ENCODE measurements at places on chromosomes 1 and 21.

- DNase-seq: no peak
These were observed 236.0 kb downstream of the DISC1 start for GRCh38 chr1:231862611-231863010.

GRCh38 chr1:51247022-51247421 lies 10.9 kb downstream of the RNF11 start:
- DNase-seq: no peak

DNA sequence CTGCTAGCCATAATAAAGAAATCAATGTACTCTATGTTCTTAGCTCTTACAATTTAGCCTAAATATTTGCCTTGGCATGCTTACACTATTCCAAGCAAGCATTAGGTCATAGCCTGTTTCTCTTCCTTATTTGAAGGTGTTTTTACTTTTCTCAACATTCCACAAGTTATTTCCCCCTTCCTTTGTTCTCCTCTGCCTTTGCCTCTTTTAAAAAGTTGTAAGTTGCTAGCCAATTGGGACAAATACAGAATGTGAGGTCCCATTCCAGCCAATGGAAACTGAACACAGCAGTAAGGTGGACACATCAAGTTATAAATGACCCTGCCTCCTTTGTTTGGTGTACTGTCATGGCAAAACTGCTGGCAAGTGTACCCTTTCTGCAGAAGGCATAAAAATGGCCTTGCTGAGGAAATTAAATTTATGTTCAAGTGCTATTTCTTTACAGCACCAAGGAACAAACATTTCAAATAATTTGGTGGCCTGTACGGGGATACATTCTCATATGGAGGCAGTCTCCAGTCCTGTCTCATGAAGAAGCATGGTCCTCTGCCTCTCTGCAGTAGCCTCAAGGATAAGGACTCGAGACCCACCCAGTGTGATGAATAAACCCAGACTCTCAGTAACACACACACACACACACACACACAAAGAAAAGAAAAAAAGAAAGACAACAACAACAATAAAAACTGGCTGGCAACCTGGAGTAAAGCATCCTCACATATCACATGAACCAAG lies 28.8 kb upstream of the FMO1 start:
- no peak for DNase-seq

- no peak for DNase-seq
These were observed 40.3 kb downstream of the TP73 start for GRCh38 chr1:3692598-3692997.

DNA sequence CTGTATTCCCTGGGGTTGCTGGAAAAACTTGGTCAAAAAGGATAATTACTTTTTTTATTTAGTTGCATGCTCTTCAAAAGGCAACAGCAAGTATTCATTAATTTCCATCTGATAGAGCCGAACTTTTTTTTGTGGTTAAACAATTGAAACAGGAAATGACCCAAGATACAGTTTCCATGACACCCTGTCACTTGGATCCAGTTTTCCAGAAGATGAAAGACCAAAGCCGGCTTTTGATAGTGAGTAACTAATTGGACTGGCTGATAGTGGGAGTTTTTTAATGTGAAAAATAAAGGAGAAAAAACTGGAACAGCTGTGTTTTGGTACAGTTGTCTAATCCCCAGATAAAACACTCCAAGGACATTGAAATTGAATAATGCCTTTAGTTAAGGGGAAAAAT lies 33.0 kb downstream of the CACHD1 start:
- no peak for DNase-seq

GRCh38 chr1:192951691-192952460 lies 107.3 kb downstream of the UCHL5 start:
- DNase-seq: no peak

DNA sequence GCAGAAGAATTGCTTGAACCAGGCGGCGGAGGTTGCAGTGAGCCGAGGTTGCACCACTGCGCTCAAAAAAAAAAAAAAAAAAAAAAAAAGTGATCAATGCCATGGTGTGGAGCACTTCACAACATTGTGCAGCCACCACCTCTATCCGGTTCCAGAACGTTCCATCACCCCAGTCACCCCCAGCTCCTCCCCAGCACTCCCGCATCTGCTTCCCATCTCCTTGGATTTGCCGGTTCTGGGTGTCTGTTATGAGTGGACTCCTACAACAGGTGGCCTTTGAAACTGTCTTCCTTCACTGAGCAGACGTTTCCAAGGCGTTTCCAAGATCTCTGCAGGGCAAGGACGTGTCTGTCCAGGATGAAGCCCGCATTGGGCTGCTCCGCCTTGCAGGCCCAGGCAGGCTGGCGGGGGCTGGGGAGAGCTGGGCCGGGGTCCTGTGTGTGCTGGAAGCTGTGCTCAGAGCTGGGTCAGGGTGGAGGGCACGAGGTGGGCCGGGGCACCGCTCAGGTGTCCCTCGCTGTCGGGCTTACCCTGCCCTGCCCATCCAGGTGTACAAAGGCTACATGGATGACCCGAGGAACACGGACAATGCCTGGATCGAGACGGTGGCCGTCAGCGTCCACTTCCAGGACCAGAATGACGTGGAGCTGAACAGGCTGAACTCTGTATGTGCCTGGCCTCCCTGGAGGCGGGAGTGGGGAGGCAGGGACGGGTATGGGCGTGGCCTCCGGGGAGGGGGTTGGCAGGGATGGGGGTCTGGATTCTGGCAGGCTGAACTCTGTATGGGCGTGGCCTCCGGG lies 14.9 kb upstream of the LRRC3 start:
- no peak for DNase-seq

- DNase-seq: no peak
These were observed 86.9 kb upstream of the SPAG17 start for GRCh38 chr1:118271883-118272282.

- no peak for DNase-seq
These were observed 37.6 kb upstream of the DESI2 start for GRCh38 chr1:244615301-244615700.

GRCh38 chr1:16294219-16295212 lies 57.5 kb upstream of the CPLANE2 start:
- no peak for DNase-seq

- DNase-seq: no peak
These were observed 29.1 kb downstream of the S100A10 start for GRCh38 chr1:151964510-151964909.

GRCh38 chr21:29177800-29178199 lies 47.4 kb downstream of the MAP3K7CL start:
- no peak for DNase-seq

Measured in iPS DF 6.9 (cell line).